ENCODE measurements at places on chromosomes 16 and 17. TPM values are rescaled to one million over a fixed set of nuclear protein-coding genes. Genes with fewer than 3 reads are reported as not detected.

AANAT gene
- total RNA-seq = not detected

CA7 gene
- total RNA-seq = not detected

MTSS2 gene
- 56.5 TPM for total RNA-seq

ENKD1 gene
- total RNA-seq = 15.9 TPM

GRCh38 chr16:67641779-67642708, 2.9 kb upstream of the CARMIL2 start:
- peak; percentile 92 for DNase-seq

GRCh38 chr16:73131156-73131862, 83.4 kb upstream of the ZFHX3 start:
- DNase-seq = peak; percentile 31

DNA sequence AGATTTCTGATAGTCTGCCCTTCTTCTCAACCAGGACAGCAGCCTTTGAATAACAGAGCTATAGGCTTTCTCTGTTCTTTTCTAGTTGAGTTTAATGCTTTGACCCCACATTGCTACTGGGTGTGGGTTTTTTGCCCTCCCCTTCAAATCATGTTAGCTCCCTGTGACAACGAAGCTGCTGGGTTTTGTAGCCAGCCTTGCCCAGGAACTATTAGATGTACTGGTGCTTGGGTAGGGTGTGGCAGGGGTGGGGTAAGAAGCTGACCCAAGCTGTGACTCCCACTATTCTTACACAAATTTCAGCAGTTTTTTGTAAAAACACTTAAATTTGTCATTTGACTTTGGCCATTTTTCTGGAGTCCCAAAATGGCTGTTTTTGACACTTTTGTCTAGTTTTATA, 69.7 kb downstream of the NLK start:
- no peak for DNase-seq

DNA sequence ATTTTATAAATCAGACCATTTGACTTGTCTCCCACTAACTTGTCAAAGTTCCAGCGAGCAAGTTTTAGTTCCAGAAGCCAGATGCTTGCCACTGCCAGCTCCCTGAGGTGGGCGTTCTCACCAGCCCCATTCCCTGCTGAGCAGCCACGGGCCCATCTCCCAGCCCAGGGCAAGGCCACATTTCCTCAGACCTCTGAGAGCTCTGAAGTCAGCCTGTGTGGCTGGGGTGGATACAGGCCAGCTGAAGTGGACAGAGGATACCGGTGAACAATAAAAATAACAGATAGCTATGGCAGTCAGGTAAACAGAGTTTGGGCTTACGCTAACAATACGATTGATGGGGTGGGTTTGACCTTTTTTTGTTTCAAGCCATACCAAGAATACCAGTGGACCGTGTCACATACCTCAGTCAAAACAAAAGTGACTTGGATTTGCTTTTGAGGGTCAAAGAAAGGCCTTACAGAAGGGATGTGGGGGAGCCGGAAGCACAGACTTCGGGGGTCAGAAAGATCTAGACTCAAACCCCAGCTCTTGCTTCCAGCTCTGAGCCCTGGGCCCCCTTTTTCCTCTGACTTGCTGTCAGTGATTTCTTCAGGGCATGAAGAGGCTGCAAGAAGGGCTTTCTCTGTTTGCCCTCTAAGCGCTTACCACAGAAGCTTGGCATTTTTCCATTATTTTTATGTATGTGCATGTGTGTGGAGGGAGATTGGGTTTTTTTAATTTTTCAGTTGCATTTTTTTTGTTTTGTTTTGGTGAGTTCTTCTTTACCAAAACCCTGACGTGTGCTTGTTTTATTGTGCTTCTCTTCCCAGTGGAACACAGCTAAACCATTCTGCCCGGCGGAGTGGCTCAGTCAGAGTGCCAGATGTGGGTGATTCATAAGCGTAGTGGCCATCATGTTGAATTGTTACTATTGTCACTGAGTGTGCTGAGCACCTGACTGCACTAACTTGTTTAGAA, 109.9 kb downstream of the GNAO1 start:
- peak; percentile 90 for DNase-seq

DNA sequence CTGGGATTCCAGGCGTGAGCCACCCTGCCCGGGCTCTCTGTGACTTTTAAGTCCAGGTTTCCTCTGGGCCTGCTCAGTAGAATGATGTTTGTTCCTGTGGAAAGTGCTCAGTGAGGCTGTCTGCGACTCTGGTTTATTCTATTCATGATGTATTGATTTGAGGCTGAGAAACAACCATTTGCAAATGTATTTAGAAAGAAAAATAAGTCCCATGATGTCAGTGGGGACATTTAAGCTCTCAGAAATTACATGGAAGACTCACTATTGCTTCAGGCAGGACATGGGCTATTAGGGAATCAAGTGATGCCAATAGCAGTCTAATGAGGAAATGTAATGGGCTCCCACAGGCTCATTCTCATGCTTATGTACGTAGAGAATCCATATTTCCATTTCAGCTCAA, 22.2 kb upstream of the KCNG4 start:
- DNase-seq = no peak

DNA sequence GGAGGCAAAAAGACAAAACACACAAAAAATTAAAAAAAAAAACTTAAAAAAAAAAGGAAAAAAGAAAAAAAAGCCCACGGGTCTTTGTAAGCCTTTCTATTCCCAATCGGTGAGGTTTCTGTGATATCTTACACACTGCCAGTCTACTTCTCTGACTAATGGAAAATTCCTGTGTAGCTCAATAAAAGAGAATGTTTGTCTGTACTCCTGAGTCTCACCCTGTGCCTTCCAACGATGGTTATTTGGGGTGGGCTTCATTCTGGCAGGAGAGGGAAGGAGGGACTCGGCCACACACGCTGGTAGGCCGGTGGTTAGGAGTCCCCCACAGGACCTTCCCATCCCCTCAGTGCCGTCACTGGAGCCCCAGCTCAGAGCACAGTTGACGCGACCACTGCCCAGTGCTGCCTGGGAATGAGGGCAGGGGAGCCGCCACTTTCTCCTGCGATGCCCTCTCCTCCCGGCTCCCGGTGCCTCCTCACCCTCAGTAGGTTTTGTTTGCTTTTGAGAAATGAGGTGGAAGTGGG, 68.0 kb downstream of the AMFR start:
- peak; percentile 96 for DNase-seq

Measured in osteoblast (primary cell).